ENCODE measurements at places on chromosomes 4 and X.
A peak's percentile ranks its signal among the peaks of the same experiment; 100 is the strongest.

GRCh38 chrX:3044671-3045070, 3.4 kb downstream of the ARSF start:
- no peak for DNase-seq

GRCh38 chrX:11269006-11269405, 24.2 kb upstream of the AMELX start:
- DNase-seq: no peak

- DNase-seq: no peak
These were observed 72.1 kb downstream of the BEND4 start for GRCh38 chr4:42080306-42080705.

DNA sequence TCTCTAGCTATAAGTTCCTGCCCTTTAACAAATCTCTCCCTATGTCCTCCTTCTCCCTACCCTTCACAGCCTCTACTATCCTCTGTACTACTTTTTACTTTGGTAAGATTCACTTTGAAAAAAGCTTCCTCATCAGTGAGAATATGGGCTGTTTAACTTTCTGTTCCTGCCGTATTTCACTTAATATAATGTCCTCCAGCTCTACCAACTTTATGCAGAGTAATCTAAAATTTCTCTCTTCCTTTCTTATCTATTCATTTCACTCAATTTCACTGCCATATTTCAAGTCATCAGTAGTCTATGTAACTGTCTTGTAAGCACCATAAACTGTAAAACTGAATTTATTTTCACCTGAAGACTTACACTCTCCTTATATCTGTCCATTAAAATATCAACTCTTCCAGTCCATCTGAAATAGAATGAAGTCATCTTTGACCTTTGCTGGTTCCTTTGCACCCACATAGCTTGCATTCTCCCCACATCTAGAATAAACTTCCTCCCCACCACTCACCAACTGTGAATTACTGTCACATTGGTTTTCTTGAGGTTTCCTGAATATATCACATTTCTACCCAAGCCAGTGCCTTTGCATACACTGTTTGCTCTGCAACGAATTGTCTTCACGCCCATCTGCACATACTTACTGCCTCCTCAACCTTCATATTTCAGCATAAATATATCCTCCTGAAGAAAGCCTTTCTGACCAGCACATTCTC, 54.6 kb downstream of the ARAP2 start:
- no peak for DNase-seq

GRCh38 chr4:136562834-136563233, 969.5 kb downstream of the PCDH18 start:
- DNase-seq: no peak

GRCh38 chrX:64975491-64975890, 759 bp downstream of the ZC4H2 start:
- DNase-seq: peak; percentile 72

GRCh38 chrX:118495958-118496762, 545 bp downstream of the DOCK11 start:
- peak; percentile 61 for DNase-seq

DNA sequence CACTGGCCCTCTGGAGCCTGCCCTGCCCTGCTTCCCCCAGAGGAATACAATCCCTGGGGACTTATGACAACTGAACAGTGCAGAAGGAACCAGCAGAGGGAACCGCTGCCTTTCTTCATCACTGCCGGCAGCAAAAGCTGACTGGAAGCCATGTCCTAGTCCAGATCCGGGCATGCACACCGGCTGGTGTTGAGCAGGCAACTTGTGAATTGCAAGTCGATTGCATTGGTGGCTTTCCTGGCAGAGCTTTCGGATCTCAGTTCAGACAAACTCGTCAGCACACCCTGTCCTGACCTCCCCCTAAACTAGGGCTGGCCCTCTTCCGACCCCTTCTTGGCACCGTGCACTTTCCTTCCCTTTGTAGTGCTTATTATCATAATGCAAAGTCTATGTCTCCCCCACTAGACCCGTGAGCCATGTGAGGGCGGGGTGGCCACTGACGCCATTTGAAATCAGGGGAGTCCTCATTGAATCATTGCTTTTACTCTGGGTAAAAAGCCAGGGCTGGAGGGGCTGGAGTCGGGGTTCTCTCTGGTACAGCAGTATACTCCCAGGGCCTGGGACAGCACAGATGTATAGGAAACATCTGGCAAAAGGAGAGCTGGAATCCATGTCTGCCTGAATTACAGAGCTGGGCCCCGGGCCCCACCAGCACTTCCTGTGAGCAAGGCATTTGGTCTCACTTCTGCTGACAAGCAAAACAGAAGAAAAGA, 1.8 kb downstream of the ARHGAP4 start:
- DNase-seq: peak; percentile 57

DNA sequence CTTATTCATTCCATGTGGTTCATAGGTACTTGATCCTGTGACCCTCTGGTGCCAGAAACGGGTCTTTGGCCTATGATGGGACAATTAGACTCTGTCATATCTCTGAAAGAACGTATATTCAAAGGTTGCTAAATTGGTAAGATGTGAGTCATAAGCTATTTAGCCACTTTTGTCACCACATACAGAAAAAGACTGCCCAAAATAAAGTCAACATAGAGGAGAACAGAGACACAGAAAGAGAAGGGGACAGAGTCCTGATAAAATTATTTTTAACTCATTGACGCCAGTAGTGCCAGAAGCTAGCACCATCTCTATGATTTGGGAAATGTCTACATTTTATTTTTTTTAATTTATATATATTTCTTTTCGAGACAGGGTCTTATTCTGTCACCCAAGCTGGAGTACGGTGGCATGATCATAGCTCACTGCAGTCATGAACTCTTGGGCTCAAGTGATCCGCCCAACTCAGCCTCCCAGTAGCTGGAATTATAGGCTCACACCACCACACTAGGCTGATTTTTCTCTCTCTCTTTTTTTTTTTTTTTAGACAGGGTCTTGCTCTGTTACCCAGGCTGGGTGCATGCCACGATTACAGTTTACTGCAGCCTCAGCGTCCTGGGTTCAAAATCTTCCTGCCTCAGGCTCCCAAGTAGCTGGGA, 92.1 kb upstream of the COX18 start:
- DNase-seq: no peak

DNA sequence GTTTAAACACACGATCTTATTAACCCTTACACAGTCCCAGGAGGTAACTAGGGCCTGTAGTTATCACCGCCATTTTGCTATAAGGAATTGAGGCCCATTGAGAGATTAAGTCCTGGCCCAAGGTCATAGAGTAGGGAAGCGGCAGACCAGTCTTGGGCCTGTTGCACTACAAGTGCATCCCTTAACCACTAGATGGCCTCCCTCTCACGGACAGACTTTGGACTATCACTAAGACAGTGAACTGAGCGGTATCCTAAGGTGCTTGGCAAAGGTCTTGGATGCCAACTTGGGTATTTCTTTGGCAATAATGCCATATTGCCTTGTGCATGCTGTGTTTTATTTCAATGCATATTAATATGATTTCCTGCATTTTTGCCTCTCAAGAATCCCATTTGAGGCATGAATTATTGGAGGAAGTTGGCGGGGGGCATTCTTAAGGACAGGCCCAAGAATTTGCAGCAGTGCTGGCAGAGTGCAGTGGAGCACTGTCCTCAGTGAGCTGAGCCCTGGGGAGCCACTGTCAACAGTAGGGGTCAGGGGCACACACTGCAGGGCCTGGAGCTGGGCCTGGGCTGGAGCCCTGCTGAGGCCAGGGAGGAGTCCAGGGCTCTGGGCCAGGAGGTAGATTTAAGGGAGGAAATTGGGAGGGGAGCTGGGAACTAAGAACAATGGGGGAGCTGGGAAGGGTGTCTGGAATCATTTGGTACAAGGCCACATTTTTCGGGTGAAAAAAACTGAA, 147.4 kb downstream of the SMIM20 start:
- DNase-seq: peak; percentile 73

DNA sequence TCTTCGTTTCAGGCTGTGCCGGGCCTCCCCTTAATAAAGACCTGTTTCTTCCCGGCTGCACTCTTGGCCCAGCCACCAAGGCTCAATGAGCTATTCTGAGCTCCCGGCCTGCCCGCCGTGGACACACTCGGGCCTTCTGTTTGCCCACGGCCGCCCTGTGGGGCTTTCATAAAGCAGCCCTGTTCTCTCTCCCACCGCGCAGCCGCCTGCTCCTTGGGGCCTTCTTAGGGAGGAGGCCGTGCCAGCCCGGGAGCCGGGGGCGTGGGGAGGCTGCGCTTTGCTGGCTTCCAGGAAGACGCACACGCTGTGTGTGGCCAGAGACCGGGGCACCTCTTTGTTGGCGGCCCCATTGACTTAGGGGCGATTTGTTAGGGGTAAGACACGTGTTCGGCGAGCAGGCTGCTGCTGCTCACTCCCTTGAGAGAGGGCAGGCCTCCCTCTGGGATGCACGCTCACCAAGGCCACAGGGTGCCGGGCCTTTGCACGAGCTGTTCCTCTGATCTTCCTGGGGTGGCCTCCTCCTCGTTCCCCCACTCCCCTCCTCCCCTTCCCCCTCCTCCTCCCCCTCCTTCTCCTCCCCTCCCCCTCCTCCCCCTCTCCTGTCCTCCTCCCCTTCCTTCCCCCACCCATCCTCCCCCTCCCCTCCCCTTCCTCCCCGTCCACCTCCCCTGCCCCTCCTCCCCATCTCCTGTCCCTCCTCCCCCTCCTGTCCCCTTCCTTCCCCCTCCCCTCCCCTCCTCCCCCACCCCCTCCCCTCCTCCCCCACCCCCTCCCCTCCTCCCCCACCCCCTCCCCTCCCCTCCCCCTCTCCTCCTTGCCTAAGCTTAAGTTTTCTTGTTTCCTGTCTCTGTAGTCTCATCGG, 11.3 kb downstream of the BLOC1S4 start:
- peak; percentile 86 for DNase-seq

DNA sequence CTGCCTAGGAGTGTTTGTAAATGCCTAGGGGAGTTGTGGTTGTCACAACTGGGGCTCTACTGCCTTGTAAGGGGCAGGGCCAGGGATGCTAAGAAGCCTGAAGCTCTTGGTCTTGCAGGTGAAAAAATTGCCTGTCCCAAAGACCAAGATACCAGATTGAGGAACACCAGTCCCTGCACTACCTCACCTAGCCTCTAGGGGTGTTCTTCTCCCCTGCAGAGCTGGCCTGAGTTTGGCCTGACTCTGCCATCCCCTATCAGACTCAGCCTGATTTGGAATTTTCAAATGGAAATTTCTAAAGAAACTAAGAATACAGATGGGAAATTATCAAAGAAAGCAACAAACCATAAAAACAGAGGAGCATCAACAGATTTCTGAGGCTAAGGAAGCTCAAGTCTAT, 90.4 kb downstream of the ZC4H2 start:
- peak; percentile 28 for DNase-seq

DNA sequence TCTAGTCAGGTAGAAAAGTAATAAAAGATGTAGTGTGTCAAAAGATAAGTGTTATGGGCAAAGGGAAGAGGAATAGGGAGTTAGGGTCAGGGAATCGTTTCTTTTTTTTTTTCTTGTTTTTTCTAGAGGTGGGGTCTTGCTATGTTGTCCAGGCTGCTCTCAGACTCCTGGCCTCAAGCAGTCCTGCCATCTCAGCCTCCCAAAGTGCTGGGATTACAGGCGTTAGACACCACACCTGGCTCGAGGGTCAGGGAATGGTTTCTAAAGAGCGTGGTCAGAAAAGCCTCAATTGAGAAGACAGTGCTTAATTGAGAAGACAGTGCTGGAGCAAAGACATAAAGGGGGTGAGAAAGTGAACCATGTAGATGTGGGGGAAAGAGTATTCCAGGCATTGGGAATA, 19.1 kb downstream of the SMARCAD1 start:
- no peak for DNase-seq

GRCh38 chr4:3827616-3828492, 61.7 kb downstream of the ADRA2C start:
- DNase-seq: no peak

DNA sequence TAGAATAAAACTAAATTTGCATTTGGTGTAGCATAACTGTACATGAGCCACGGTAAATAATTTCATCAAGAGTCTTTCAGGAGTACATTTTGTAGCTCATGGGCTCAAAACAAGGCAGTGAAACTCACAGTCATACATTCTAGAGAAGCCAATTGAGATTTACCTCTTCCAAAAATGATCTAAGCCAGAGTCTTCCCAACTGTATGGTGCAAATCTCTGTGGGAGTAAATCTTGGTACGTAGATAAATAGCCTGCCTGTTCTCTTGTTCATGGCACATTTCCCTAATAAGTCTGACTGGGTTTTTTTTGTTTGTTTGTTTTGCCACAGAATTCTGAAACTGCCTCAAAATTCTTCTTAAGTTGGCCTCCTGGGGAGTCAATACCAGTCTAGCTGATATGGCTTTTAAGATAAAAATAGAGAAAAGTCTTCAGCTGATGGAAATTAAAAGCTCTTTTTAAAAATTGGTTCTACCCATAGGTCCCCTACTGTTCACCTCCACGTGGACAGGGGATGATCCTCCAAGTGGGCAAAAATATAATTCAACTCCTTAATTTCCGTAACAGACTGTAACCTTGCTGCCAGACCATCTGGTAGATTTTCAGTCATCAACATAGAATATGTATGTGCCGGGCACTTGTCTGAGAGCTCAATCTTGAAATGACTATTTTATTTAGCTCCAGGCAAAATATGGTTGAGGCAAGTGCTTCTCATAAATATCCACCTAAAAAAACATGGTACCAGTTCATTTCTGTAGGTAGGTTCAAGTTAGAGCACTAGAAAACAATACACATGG, 365.4 kb downstream of the PDHA2 start:
- no peak for DNase-seq

GRCh38 chrX:100745806-100746537, 14.1 kb upstream of the SYTL4 start:
- DNase-seq: peak; percentile 7

GRCh38 chr4:22947851-22948250, 255.1 kb downstream of the GBA3 start:
- DNase-seq: no peak

DNA sequence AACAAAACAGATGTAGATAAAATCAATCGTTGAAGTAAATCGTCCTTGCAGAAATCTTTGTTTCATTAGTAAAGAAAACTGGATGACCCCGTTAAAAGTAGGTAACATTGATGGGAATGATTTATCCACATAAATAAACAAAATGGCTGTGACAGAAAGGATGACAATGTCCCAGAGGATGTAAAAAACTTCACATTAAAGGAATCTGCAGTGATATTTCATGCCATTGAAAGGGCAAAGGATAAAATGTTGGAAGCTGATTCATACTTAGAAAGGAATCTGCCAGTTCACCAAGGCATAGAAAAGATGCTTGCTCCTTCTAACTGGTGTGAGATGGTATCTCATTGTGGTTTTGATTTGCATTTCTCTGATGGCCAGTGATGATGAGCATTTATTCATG, 24.2 kb upstream of the EPGN start:
- no peak for DNase-seq

DNA sequence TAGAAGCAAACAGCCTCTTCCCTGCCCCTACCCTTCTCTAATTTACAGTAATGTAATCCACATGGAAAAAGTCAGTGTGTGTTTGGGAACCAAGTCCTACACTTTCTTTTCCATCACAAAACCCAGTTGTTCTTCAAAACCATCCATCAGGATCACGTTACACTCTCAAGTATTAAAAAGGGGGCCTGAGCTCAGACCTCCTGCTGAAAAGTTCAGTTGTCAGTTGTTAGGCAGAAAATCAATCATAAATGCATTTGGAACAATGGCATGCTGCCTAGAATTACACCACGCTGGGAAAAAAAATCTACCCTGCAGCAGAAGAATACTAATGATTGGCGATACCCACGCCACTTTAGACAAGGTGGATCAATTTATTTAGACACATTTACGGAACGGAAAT, 236.5 kb downstream of the PARM1 start:
- no peak for DNase-seq

- DNase-seq: no peak
These were observed 10.8 kb upstream of the CITED1 start for GRCh38 chrX:72316408-72317110.
